Stimulated activated CD4-positive, alpha-beta T cell treated with anti-CD3 and anti-CD28 coated beads, Interleukin-4, amount 100 ng/mL, for 24 hours (primary cell): ENCODE measurements at places on chromosomes 2 and 18.

DNA sequence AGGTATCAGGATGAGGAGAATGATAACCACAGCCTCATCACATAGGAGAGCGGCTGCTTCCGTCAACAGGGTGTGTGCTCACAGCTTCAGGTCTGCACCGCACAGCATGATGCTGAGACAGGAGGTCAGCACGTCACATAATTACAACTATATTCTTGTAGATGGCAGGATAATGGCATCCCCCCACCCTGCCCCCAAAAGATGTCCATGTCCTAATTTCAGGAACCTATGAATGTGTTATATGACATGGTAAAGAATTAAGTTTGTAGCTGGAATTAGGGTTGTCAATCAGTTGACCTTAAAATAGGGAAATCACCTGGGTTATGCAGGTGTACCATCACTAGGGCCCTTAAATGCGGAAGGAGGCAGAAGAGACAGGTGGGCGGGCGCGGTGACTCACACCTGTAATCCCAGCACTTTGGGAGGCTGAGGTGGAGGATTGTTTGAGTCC, 73.9 kb downstream of the ARL4C start:
- DNase-seq = peak; percentile 54

DNA sequence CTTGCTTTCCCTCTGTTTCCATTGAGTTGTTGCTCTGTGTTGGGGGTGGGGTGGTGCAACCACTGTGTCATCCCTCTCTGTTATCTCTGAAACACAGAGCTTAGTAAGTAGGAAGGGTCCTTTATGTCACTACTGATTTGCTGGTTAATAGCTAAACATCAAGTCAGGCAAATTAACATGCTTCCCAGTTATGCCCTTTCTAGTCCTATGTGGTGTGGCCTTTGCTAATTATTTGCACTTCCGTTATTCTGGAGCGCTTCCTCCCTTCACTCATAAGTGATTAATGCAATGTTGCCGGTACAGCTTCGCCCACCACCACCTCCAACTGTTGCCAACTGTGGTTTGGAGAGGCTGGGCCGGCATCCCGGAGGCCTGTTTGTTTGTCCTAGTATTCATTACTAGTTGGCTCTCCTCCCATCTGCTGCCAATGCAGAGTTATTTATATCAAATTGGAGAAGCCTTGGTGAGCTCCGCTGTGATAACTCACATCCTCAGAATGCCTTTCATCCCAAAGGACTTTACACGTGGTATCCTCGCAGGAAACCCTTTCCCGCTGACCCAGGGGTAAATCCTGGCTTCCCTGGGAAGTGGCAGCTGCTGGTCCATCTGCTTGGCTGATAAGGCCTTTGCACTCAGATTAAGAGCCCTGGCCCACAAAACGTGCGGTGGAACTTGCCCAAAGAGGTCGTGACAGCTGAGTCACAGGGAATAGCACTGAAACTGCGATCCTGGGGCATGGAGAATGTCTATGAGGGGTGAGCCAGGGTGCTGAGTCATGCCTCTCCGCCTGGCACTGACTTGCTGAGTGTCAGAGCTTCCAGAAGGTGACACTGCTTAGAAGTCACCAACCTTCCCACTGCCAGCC, 72.0 kb upstream of the ZCCHC2 start:
- no peak for DNase-seq

GRCh38 chr2:235135990-235136561, 184.3 kb downstream of the SH3BP4 start:
- DNase-seq = peak; percentile 51

DNA sequence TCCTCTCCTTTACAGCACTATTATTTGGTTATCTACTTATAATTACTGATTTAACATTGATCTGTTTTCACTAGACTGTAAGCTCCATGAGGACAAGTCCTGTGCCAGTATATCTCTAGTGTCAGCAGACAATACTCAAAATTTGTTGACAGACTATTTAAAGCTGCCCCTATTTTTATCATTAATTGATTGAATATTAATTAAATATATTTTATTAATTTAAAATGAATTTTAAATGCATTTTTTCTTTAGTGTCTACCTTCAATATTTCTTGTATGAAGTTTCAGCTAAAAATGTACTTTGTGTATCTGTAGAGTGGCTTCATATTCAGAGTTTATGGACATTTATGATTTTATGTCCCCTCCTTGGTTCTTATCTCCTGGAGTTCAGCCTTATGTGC, 26.4 kb upstream of the FHOD3 start:
- DNase-seq = no peak
